ENCODE measurements at places on chromosomes 7 and 10. TPM values are rescaled to one million over a fixed set of nuclear protein-coding genes. Genes with fewer than 3 reads are reported as not detected.

LARP4B gene
- total RNA-seq: 31.1 TPM

DEPP1 gene
- 0.89 TPM for total RNA-seq

ADRB1 gene
- total RNA-seq: 2.4 TPM

- DNase-seq: no peak
These were observed 88.8 kb upstream of the RET start for GRCh38 chr10:42988069-42988468.

GRCh38 chr10:89163265-89163995, 43.7 kb downstream of the CH25H start:
- no peak for DNase-seq

DNA sequence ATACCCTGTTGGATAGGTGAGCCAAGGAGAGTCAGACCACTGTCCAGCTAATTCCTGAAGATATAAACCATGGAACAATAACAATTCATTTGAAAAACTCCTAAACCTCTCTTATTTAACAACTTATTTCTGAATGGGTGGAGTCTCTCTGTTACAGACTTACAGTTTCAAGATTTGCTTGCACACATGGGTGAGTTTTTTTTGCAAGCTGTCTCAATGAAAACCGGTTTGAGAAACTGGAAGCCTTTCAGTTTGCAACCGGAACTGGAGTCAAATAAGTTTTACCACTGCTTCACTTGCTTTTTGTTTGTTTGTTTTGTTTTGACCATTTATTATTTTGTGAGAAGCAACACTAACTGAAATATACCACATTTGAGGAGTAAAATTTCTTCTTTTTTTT, 243.8 kb downstream of the MTERF1 start:
- DNase-seq: no peak

DNA sequence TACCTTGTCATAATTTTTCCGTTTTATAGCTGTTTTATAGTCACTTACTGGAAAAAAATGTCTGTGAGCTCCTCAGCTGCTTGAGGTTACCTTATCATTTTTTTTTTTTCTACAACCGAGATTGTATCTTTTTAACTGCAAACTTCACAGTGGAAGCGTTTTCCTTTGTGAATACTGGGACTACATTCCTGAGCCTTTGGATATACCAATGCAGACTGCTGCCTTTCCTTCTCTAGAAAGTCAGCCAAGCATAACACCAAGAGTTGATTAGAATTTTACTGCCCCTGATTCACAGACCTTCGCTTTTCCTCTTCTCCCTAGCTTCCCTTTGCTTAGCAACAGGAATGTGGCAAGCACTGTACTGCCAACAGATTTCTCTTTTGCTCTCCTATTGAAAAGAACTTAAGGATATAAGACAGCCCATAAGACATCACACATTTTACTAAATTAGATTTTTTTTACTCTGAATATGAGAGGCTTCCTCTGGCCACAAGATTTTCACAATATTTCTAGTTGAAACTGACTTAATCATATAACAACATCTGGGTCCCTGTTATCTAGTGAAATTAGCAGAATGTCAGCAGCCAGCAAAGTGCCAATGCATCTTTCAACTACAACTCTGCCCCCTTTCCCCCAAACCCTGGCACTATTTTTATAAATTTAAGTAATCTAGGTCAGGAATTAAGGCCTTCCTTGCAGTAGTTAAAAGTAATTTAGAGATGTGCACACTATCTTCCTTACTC, 170.6 kb downstream of the PRKG1 start:
- no peak for DNase-seq

- DNase-seq: no peak
These were observed 137.9 kb upstream of the CCDC6 start for GRCh38 chr10:60044242-60044641.

DNA sequence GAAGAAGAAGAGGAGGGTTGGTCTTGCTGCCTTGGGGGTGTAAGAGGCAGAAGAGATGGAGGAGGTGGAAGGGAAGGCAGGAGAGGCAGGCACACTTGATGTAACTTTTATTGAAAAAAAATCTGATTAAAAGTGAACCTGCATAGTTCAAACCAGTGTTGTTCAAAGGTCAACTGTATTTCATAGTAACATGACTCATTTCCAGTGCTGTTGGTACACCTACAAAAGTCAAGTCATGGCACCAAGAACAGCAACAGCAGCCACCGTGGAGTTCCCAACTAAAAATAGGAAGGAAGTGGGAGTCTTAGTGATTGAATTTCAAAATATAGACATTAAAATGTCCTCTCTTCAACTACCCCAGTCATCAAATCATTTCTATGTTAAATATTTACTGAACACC, 88.5 kb downstream of the CTNNA3 start:
- DNase-seq: no peak

DNA sequence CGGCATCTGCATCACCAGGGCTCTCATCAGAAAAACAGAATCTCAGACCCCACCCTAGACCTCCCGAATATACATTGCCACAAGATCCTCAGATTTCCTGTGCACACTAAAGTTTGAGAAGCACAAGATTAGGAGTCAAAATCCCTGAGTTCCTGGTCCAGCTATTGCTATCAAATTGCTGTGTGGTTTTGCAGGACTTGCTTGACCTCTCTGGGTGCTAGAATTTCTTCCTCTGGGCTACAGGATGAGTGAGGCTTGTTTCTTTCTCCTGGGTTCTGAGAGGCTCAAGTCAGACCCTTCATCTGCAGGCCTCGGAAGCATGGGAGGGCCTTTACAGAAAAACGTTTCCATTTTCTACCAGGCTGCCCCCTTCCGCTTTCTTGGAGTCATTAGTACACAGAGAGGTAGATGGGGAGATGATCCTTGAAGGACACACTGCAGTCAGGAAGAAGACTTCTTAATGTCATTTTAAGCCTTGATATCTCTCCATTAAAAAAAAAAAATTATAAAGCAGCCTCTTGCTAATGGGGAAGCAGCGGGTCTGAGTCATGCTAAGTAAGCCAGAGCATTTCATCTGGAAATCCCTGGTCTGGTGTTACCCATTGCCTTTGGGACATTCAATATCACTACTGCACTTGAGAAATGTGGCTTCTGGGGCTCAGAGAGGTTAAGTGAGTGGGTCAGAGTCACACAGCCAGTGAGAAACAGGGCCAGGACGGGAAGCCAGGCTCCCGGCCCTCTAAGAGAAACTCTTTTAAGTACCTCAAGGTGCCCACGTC, 173.5 kb downstream of the KCNMA1 start:
- no peak for DNase-seq
